Lower lobe of right lung (tissue), 2 donors: ENCODE measurements at places on chromosomes 4 and X. TPM values are rescaled to one million over a fixed set of nuclear protein-coding genes. Genes with fewer than 3 reads are reported as not detected.

- DNase-seq: no peak
These were observed 12.3 kb upstream of the SCRG1 start for GRCh38 chr4:173411106-173411693.

GRCh38 chr4:106671716-106672115 lies 303.1 kb upstream of the GIMD1 start:
- no peak for DNase-seq

GRCh38 chrX:72023071-72023470 lies 108.6 kb downstream of the RTL5 start:
- DNase-seq: no peak

DNA sequence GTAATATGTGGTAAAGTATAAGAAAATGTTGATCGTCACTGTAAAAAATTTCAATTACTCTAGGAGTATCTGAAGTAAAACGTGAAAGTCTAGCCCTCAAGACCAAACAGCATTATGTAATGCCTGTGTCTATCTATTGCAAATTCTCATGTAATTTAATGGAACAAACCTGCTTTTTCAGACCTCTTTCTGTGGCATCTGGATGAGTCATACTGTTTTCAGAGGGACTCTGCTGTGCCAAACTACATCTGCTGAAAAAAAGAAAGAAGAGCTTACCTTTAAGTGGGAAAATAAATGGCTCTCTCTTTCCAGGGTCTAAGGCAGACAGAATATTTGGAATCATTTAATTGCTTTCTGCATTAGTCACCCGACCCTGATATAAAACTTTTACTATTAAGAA lies 89.8 kb upstream of the ARMCX2 start:
- no peak for DNase-seq

DNA sequence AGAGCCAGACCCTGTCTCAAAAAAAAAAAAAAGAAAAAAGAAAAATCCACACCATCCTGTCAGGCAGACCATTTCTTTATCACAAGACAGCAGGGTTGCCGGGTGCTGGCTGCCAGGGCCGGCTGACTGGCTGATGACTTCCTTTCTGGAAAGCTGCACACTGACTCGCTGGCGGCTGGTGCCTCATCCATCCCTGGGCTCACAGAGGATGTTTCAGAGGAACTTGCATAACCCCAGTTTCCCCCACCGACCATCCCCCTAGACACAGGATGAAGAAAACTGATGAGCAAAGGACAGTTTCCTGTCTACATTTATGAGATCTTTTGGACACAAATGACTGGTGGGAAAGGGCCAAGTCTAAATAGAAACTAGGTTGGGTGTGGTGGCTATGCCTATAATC lies 14.1 kb downstream of the HPSE start:
- peak; percentile 83 for DNase-seq

DNA sequence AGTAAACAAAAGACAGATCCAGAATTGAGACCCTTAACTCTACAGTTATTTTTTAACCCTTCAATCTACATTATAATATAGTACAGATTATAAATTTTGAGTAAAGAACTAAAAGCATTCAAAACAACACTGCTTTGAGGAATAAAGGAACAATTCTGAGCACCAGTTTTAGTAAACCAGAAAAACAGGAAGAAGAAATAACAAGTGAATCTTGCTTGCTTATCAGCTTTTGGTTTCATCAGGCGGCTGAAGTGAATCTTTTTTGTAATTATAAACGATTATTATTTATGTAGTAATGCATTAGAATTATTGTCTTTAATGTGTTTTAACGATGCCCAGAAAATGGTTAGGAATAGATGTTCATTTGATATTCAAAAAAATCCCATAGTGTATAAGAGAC lies 305.4 kb downstream of the ARAP2 start:
- no peak for DNase-seq

- DNase-seq: no peak
These were observed 1626.4 kb downstream of the C4orf33 start for GRCh38 chr4:130722361-130722760.

GRCh38 chr4:524196-524595 lies 25.2 kb downstream of the PIGG start:
- no peak for DNase-seq

- no peak for DNase-seq
These were observed 199.9 kb downstream of the CXXC4 start for GRCh38 chr4:104294811-104295210.

DNA sequence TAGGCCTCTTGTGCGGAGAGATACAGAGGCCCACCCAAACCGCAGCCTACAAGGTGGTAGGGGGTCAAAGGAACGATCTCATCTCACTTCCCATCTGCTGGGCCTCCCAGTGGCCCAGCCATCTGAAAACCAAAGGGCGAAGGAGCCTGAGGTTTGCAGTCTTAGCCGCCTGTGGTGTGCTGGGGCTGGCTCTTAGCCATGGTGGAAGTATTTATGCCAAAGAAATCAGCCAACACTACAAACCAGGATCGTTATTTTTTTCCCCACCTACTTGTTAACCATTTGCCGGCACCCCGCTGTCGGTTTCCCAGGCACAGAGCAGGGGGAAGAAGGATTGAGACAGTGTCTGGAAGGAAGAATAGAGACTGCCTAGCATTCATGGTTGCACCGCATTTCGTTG lies 30.9 kb upstream of the CDKL5 start:
- DNase-seq: no peak

GRCh38 chr4:140427919-140428471 lies 547 bp upstream of the CLGN start:
- DNase-seq: no peak

- DNase-seq: no peak
These were observed 440.9 kb downstream of the MID1IP1 start for GRCh38 chrX:39242187-39242586.

DNA sequence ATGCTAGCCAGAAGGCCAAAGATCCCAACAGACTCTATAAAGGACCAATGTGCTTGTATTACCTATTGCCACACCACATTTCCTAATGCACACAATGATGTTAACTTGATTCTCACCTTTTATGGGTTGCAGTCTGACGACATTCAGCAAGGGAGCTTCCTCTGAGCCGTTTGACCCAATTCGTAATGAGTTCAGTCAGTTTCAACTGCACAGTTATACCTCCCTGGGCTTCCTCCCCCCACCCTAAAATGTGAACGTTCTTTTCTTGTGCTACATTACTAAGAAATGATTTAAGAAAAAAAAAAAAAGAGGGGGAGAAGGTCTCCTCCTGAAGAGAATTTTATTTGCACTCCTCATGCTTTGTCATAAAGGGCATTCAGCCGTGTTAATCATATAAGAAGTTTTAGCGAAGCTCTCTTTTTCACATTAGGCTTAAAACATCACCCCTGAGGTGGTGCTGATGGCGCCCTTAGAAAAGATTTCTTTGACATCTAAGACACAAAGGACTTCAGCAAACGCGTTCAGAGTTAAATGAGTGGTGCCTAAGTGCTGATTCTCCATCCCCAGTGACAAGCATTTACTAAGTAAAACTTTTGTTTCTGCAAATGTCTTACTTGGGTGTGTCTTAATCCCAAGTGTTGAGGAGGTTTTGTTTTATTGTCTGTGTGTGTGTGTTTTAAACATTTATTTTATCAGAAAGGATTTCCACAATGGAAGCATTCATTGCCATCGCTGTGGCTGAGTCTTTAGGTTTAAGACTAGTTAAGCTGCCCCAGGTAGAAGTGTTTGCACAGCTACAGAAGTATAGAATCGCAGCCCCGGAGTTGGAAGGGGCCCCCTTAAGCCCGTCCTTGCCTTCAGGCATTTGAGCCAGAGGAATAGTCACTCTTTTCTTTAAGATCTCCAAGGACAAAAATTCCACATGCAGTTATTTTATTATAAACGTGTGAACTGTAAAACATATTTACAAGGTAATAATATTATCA lies 15.2 kb upstream of the GPC3 start:
- no peak for DNase-seq

DNA sequence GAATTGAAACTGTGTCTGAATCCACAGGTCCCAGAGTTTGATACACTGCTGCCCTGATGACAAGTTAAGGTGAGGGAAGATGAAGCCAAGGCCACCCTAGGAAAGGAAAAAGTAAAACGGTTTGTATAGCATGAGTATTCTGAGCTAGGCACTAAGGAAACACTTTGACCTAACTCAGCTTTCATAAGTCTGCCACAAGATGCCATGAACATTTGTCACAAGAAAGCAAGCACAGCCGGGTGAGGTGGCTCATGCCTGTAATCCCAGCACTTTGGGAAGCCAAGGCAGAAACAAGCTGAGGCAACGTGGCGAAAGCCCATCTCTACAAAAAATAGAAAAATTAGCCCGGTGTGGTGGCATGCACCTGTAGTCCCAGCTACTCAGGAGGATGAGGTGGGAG lies 34.2 kb downstream of the ELOVL6 start:
- DNase-seq: no peak

- no peak for DNase-seq
These were observed 166.4 kb downstream of the PARM1 start for GRCh38 chr4:75099321-75099720.

Gene ARHGAP4
- total RNA-seq: 70.7 TPM

Gene NEIL3
- total RNA-seq: 1.1 TPM

Gene OPRPN
- not detected for total RNA-seq
